ENCODE measurements at places on chromosomes 12 and 14. TPM values are rescaled to one million over a fixed set of nuclear protein-coding genes. Genes with fewer than 3 reads are reported as not detected.

- peaks cover 9% of the 10 kb centered on the region for H3K4me1 ChIP-seq
- H3K27ac ChIP-seq = peak overlapping the region; percentile 92
- H3K27me3 ChIP-seq = no peaks in the 10 kb centered on the region
- H3K36me3 ChIP-seq = peaks cover 16% of the 10 kb centered on the region
- no peak overlapping the region for H3K4me3 ChIP-seq
Measured at GRCh38 chr14:22613736-22614239, 15.7 kb downstream of the ABHD4 start.

DNA sequence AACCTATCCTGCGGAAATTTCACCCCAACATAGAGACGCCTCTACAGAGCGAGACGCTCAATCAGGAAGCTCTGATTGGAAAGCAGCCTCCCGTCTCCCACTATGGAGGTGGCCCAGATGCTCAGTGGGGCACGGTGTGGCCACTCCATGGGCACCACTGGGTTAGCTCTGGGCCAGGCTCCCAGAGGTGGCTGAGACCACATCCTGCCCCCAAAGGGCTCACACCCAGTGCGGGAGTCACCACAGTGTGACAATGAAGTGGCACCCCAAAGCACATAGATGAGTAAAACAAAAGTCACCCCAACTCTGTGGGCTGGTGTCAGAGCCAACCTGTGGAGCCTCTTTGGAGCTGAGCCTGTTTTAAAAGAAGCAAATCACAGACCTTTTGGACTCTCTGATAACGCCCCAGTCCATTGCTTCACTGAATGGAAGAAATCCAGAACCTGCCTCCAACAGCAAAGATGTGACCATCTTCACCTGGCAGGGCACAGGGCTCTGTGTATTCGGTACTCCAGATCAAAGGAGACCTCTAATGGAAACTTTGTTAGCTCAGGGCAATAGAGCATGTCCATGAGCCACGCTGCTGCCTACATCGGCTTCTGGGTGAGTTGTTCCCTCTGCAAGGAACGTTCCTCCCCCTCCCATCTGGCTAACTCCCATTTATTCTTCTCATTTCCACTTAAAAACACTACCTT lies 19.6 kb downstream of the CLMN start:
- no peaks in the 10 kb centered on the region for H3K4me1 ChIP-seq
- H3K36me3 ChIP-seq = no peaks in the 10 kb centered on the region

DNA sequence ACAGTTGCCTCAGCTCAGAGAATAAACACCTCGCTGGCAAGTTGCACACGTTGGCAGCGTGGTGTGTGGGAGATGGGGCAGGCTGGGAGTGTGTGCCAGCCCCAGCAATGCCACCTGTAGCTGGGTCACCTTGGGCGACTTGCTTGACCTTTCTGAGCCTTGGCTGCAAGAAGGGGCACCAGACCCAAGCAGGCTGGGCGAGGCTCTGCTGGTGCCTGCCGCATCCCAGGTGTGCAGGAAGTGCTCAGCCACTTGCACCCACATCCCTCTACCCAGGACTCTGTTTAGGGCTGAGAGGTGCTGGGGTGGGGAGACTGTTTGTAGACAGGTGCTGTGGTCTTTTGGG lies 629 bp downstream of the FAM181A start:
- peaks cover 6% of the 10 kb centered on the region for H3K36me3 ChIP-seq
- DNase-seq = no peak
- H3K27me3 ChIP-seq = no peaks in the 10 kb centered on the region
- no peaks in the 10 kb centered on the region for H3K4me1 ChIP-seq
- H3K27ac ChIP-seq = no peak overlapping the region
- H3K4me3 ChIP-seq = no peak overlapping the region

- no peak for DNase-seq
- peaks cover 7% of the 10 kb centered on the region for H3K4me1 ChIP-seq
- no peak overlapping the region for H3K4me3 ChIP-seq
- H3K27me3 ChIP-seq = peaks cover 35% of the 10 kb centered on the region
- no peak overlapping the region for H3K27ac ChIP-seq
- no peaks in the 10 kb centered on the region for H3K36me3 ChIP-seq
Measured at GRCh38 chr12:54215989-54216796, 27.4 kb upstream of the SMUG1 start.

DNA sequence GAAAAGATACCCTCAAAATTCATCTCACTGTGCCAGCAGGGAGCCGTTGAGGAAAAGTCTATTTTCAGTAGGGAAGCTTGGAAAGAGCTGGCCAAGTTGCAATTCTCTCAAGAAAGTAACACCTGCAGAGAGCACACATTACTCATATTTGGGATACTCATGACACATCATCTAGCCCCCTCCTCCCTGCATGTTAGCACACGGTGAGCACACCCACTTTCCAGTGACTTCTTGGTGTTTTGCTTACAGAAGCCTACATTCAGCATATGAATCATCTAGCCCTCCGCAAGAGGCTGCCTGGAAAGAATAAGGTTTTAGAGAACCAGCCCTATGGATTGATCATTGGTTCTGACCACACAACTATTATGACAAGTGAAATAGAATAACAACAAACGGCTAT lies 124.5 kb downstream of the PTPRO start:
- no peak overlapping the region for H3K4me3 ChIP-seq
- no peaks in the 10 kb centered on the region for H3K36me3 ChIP-seq
- no peak overlapping the region for H3K27ac ChIP-seq

- H3K4me1 ChIP-seq = peaks cover 10% of the 10 kb centered on the region
- H3K27me3 ChIP-seq = no peaks in the 10 kb centered on the region
- H3K4me3 ChIP-seq = no peak overlapping the region
- no peaks in the 10 kb centered on the region for H3K36me3 ChIP-seq
Measured at GRCh38 chr12:79444089-79444488, 246.7 kb downstream of the PAWR start.

DNA sequence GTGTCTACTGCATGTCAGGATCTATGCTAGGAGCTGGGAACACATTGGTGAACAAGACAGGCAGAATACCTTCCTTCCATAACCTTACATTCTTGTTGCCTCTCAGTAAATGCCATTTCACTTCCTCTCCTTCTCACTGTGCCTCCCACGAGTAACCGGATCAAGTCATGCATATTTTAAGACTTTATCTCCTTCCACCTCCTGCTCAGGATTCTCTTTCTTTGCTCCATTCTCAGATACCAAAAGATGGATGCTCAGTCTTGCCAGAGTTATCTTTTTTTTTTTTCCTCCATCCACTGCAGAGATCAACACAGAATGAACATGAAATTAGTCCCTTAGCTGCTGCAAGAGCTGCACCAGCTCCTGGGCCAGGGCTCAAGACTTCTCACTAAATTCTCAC lies 20.0 kb upstream of the APPL2 start:
- no peak overlapping the region for H3K4me3 ChIP-seq
- DNase-seq = no peak
- no peak overlapping the region for H3K27ac ChIP-seq
- no peaks in the 10 kb centered on the region for H3K36me3 ChIP-seq
- H3K4me1 ChIP-seq = no peaks in the 10 kb centered on the region
- no peaks in the 10 kb centered on the region for H3K27me3 ChIP-seq

DNA sequence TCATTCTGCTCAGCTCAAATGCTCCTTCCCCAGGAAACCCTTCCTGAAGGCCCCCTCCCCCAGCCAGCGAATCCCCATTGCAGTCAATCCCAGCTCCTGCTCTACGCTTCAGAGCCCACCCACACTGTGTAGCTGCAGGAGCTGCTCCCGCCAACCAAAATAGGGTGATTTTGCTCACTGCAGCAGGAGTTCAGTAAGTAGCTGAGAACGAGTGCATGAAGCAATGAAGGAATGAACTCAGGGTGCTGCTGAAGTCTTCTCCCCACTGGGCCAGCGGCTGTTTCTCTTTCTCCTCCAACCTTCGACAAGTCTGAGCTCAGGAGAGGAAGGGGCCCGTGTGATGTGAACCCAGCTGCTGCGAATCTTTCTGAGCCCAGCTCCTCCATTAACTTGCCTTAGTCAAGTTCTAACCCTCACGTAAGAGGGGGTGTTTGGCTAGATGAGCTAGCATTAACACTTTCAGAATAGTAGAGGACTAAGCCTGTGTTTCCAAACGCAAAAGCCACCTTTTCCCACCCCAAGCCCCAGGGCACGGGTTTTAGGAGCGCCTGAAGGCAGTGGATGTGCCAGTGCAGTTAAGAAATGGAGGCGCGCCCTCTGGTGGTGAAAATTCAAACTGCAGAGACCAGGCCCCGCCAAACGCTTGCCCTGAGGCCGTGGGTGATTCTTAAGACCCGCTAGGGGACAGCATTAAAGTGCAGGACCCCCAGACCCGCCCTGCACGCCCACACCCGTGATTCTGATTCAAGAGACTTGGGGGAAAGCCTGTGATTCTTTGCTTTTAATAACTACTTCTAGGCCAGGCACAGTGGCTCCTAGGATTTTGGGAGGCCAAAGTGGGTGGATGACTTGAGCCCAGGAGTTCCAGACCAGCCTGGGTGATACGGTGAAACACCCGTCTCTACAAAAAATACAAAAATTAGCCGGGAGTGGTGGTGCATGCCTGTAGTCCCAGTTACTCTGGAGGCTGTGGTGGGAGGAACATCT lies 11.9 kb upstream of the SERPINA4 start:
- no peak overlapping the region for H3K4me3 ChIP-seq
- peak; percentile 71 for DNase-seq

- no peaks in the 10 kb centered on the region for H3K36me3 ChIP-seq
- no peak for DNase-seq
- H3K4me1 ChIP-seq = no peaks in the 10 kb centered on the region
- no peak overlapping the region for H3K27ac ChIP-seq
Measured at GRCh38 chr12:52532636-52533035, 12.4 kb upstream of the KRT5 start.

GRCh38 chr14:73591690-73592449 lies at the start of gene ACOT4:
ACOT4 (plus strand) TSS chr14:73591873; CDS start chr14:73591960, 87 bp downstream.
- DNase-seq = peak; percentile 55
- no peak within 1 kb of the TSS for H3K27ac ChIP-seq
- H3K4me3 ChIP-seq = peak within 1 kb of the TSS; percentile 18
- H3K36me3 ChIP-seq = no peaks in the 10 kb centered on the region
- no peaks in the 10 kb centered on the region for H3K4me1 ChIP-seq

DNA sequence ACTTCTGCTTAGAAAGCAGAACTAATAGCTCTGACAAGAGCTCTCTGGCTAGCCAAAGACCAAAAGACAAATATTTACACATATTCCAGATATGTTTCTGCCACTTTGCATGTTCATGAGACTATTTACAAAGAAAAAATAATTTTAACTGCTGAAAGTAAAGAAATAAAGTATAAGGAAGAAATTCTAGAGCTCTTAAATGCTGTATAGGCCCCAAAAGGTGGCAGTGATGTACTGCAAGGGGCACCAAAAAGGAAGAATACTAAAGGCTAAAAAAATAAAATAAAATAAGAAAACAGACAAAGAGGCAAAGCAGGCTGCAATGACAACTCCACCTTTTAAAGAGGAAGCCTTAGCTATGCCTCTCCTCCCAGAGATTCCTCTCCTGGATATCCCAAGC lies 23.0 kb downstream of the KLRK1 start:
- H3K4me1 ChIP-seq = peaks cover 33% of the 10 kb centered on the region
- no peaks in the 10 kb centered on the region for H3K27me3 ChIP-seq
- H3K36me3 ChIP-seq = no peaks in the 10 kb centered on the region
- DNase-seq = peak; percentile 60
- no peak overlapping the region for H3K4me3 ChIP-seq

- H3K36me3 ChIP-seq = no peaks in the 10 kb centered on the region
- H3K27ac ChIP-seq = no peak overlapping the region
- DNase-seq = no peak
- no peaks in the 10 kb centered on the region for H3K4me1 ChIP-seq
Measured at GRCh38 chr12:90170740-90171139, 462.1 kb upstream of the ATP2B1 start.

- H3K27me3 ChIP-seq = no peaks in the 10 kb centered on the region
- DNase-seq = peak; percentile 63
- H3K36me3 ChIP-seq = no peaks in the 10 kb centered on the region
- H3K4me3 ChIP-seq = no peak overlapping the region
- H3K27ac ChIP-seq = no peak overlapping the region
- no peaks in the 10 kb centered on the region for H3K4me1 ChIP-seq
Measured at GRCh38 chr14:91103116-91103515, 10.8 kb upstream of the DGLUCY start.

DNA sequence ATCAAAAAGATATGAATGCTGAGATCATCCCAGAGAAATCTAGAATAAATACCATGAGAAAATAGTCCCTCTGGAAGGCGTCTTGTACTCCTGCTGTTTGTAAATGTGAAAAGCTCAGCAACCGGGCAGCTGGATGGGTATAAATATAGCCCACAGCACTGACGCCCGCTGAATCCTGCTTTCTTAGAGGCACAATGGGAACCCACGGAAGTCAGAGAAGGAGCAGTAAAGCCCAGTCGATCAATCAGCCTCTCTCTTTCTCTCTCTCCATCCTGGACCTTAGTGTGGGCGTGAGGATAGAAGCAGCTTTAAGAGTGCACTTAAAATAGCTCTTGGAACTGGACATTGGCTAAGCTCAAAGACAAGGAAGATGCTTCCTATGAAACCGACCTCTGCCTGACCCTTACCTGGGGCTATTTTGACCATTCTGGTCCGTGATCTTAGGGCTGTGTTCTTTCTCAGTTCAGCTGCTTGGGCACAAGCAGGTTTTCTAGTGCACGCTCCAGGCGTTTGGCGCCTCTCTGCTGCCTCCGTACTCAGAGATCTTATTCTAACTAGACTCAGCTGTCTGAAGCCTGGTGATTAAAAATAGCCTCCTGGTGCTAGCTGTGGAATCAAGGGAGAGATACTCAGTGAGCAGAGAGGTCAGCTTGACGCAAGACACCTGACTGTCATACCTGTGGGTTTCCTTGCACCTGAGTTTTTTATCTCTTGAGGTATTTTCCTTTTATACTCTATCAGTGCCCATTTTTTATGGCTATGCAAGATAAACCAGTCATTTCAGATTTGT lies 144.6 kb downstream of the ETV6 start:
- peak overlapping the region; percentile 4 for H3K4me3 ChIP-seq
- peak; percentile 76 for DNase-seq
- H3K4me1 ChIP-seq = peaks cover 62% of the 10 kb centered on the region
- no peaks in the 10 kb centered on the region for H3K27me3 ChIP-seq

GRCh38 chr12:64102339-64102738 lies 119.8 kb downstream of the KICS2 start:
- DNase-seq = peak; percentile 37
- H3K36me3 ChIP-seq = no peaks in the 10 kb centered on the region
- no peak overlapping the region for H3K4me3 ChIP-seq
- no peaks in the 10 kb centered on the region for H3K27me3 ChIP-seq
- no peak overlapping the region for H3K27ac ChIP-seq

DNA sequence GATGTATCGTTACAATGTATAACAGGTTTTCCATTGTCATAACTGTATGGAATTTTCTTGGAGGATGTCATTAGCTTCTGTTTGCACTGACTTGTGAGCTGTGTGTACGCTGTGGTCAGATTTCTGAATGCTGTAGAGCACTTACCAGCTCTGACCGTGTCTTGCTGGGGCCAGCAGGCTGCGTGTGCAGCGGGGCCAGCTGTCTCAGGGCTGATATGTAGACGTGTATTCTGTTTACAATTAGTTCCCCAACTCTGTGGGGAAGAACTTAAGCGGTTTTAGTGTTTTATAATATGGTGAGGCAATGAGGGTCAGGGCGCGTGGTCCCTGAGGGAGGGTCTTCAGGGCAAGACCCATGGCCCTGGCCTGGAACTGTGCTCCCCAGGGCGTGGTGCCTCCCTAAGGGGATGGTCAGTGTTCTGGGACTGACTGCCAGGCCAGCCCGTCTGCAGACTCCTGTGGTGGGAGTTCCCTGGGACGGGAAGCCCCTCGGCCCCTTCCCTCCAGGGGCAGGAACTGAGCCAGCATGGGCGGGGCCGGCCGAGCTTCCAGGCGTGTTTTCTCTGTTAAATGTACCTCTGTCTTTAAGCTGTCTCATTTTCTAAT lies 18.7 kb downstream of the XRCC3 start:
- peak overlapping the region; percentile 62 for H3K27ac ChIP-seq
- no peaks in the 10 kb centered on the region for H3K4me1 ChIP-seq
- no peaks in the 10 kb centered on the region for H3K27me3 ChIP-seq
- H3K36me3 ChIP-seq = peaks cover 11% of the 10 kb centered on the region
- no peak overlapping the region for H3K4me3 ChIP-seq
- DNase-seq = no peak

- no peak overlapping the region for H3K27ac ChIP-seq
- H3K4me1 ChIP-seq = no peaks in the 10 kb centered on the region
- H3K4me3 ChIP-seq = no peak overlapping the region
Measured at GRCh38 chr14:71675126-71675899, 256.9 kb upstream of the RGS6 start.

ZC2HC1C gene
- total RNA-seq = 8.2 TPM

OR10A7 gene
- not detected for total RNA-seq
